ENCODE measurements at places on chromosomes 5 and 9.
A peak's percentile ranks its signal among the peaks of the same experiment; 100 is the strongest.

DNA sequence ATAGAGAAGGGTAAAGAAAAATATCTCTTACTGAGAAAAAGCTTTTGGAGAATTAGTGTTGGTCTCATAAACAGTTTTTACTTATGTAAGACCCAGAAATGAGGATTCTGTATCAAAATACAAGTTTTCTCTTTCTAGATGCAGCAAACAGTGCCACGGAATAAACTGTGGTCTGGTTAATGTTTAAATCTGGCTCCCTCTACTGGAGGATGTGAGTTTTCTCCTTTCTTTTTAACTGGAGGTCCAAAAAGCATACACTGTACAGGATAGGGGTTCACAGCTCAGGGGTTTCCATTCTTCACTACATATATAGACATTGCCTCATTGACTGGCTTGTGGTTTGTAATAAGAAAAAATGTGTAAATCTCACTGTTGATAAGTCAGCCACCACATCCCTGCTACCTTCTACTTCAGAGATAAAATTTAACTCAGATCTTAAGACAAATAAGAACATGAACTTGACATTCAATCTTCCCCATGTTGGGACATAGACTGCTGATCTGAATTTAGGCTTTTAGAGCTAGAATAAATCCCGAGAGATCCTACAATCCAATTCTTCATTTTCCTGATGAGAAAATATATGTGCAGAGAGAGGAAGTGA lies 98.9 kb downstream of the CFAP95 start:
- peak; percentile 72 for DNase-seq

DNA sequence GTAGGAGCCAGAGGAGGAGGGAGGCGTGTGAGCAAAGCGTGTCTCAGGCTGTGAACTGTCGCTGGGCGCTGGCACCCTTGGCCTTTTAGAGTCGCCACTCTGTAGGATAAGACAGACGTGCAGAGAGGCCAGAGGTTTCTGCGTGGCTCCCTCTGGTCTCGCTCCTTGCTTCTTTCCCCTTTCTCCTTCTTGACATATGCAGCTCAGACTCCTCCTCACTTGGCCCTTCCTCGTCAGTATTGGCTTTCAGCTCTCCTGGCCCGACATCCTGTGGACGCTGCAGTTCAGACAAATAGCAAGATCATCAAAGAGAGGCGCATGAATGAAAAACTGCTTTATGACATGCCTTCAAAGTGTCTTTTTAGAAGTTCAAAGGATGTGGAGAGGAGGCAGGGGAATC lies 116.8 kb upstream of the SPRY4 start:
- DNase-seq, result peak; percentile 21

- no peak for DNase-seq
Measured at GRCh38 chr5:163887854-163888253, 382.4 kb downstream of the MAT2B start.

GRCh38 chr9:5382479-5382878 lies 42.8 kb upstream of the RLN1 start:
- DNase-seq, result no peak

DNA sequence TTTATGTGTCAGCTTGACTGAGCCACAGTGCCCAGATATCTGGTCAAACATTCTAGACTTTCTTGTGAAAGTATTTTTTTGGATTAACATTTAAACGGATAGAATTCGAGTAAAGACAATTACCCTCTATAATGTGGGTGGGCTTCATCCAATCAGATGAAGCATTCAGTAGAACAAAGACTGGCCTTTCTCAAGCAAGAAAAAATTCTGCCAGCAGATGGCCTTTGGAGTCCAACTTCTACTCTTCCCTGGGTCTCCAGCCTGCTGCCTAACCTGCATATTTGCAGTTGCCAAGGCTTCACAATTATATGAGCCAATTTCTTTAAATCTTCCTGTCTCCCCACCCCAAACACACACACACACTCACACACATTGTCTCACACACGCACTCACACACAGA lies 86.4 kb downstream of the MED10 start:
- DNase-seq, result no peak

- DNase-seq, result no peak
Measured at GRCh38 chr9:128286440-128286839, 10.4 kb downstream of the SWI5 start.

- DNase-seq, result peak; percentile 40
Measured at GRCh38 chr9:27785714-27786100, 212.4 kb upstream of the C9orf72 start.

DNA sequence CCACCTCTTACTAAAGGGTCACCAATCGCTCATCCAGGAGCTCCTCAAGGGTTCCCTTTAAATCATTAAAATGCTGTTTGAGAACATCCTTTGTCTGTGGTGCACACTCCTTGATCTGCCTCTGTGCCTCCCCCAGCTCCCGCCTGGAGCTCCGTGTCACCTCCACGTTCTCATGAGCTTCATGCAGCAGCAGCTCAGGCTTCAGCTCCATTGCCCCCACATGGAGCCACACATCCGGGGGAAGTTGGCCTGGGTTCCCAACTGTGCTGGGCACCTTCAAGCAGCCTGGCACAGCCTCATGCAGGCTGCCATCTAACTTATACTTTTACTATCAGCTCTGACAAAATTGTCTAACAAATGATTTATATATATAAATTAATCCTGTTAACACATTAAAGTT lies 585.8 kb upstream of the FAM174A start:
- no peak for DNase-seq

- DNase-seq, result no peak
Measured at GRCh38 chr5:141881886-141882285, 3.7 kb upstream of the PCDH1 start.

- peak; percentile 54 for DNase-seq
Measured at GRCh38 chr9:10050016-10050415, 562.8 kb downstream of the PTPRD start.

DNA sequence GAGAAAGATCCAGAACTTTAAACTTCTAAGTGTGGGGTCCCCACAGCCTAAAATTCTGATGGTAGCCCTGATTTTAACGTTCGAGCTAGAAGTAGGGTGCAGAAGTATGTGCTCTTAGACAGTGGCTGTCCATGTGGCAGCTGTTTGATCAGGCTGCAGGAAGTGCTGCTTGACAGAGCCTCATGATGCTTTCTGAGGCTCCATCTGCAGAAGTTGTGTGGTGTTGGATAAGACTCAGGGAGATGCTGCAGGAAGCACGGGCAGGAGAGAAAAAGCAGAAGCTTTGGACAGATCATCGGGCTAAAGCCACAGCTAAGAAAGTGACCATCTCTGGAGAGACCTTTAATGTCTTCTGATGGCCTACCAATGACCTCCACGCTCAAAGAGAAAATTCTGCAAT lies 8.1 kb downstream of the MTMR12 start:
- DNase-seq, result no peak

- no peak for DNase-seq
Measured at GRCh38 chr9:27586304-27586703, 13.0 kb upstream of the C9orf72 start.

DNA sequence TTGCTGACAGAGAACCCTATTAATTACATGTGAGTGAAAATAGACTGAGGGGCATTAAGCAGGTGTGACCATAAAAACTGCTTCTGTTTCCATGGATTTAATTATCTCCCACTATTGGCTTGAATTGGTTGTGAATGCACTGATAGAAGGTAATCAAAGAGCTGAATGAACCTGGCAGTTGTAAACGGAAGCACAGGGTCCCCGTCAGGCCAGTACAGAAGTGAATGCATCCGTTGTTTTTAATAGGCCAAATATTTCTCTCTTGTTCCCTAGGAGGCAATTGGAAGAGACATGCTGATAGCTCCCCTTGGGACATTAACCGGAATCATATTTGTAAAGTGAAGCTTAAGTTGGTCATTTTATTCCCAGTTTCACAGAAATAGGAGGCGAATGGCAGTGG lies 147.0 kb downstream of the CAVIN4 start:
- DNase-seq, result no peak

- peak; percentile 11 for DNase-seq
Measured at GRCh38 chr5:165459232-165459631, 1953.8 kb downstream of the MAT2B start.

GRCh38 chr9:130939405-130940026 lies 469 bp upstream of the FIBCD1 start:
- DNase-seq, result peak; percentile 27

DNA sequence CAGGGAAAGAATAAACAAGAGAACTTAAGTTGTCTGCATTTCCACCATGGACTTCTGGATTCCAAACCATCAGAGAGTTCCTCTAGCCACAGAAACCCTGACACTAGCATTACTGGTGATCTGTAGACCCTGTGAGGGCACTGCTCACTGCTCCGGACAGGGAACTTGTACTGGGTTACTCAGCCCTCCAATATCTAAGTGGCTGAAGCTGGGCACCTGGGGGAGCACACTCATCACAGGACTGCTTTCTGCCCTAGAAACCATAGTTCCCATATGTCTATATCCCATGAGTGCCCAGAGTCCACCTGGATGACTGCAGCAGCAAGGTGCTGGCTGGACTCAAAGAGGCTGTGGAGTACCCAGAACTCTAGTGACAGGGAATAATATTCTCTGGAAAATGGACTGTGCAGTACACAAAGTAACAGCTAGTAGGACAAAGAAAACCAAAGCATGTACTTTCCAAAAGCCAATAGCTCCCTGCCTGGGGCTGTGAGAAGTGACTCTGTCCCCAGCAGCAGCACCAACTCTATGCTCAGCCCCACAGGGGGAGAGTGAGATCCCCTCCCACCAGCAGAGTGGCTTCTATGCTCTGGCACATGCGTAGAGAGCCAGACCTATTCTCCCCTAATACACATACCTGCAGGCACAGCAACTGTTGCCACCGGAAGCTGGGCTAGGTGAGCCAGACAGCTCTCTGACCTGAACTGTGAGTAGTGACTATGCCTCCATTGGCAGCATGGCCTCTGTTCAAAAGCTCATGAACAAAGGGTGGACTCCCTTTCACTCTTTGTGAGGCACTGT lies 472.9 kb upstream of the FTMT start:
- DNase-seq, result no peak

- DNase-seq, result no peak
Measured at GRCh38 chr5:67192719-67193438, 3.7 kb downstream of the CD180 start.

GRCh38 chr5:88889189-88890069 lies 6.4 kb upstream of the MEF2C start:
- DNase-seq, result no peak

GRCh38 chr5:92544036-92544435 lies 1037.0 kb downstream of the NR2F1-AS1 start:
- DNase-seq, result peak; percentile 73

- DNase-seq, result peak; percentile 74
Measured at GRCh38 chr9:122403381-122404000, 32.7 kb downstream of the PTGS1 start.

DNA sequence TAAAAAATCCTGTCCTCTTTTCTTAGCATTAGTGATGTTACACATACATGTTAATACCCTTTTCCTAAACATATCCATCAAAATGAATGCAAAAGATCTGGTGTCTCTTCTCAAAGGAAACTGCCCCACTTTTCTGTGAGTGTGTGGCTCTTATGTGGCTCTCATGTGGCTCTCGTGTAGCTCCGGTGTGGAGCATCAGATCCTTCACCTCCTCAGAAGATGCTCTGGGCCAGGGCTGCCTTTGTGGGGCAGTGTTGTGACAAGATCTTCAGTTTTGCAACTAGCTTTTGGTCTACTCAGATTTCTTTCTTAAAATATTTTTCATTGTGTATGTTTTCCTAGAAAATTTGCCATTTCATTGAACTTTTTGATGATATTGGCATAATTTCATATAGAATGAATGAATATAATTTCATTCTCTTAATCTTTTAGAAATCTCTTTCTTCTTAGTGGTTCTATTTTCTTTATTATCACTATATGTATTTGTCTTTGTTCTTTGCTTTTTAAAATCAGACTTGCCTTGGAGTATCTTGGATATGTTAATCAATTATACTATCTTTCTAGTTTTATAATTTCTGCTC lies 19.4 kb downstream of the GARNL3 start:
- DNase-seq, result peak; percentile 35

DNA sequence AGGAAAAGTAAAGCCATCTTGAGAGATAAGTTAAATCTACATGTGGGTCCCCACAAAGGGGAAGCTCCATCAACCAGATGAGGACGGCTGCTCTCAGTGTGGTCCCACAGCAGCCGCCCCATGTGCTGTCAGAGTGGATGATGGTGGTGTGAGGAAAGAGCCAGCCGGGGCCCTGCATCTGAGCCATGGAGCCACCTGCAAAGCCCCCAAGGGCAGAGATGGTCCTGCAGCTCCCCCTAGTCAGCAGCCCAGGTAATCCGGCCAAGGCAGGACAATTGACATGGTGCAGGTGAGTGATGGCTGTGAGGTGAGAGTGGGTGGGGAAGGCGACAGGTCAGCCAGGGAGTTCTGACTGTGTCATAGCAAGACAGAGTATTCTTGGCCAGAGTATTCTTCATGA lies 458.8 kb downstream of the ICE1 start:
- no peak for DNase-seq

DNA sequence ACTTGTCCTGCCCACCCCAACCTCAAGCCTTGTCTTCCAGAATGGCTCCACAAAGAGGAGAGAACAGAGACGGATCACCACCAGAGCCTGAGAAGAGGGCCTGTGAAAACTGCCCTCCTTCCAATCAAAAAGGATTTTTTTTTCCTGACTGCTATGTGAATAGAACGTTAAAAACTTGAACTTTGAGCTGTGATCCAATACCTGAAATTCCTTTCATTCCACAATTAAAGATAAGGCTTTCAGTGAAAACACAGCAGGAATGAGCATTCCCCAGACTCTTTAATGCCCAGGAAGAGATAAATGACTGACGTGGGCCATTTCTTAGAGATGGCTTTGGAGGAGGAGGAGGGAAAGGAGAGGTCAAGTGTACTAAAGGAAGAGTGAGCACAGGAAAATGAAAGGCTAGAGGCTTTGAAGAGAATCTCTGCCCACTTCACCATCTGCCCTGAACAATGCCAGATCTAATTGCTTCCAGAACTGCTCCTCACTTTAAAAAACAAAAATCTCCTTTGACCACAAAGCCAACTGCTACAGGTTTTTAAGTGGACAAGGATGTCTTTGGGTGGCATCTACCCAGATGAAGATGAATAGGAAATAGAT lies 177.9 kb upstream of the MAP3K1 start:
- peak; percentile 62 for DNase-seq

- peak; percentile 47 for DNase-seq
Measured at GRCh38 chr5:147782110-147783028, at the start of gene JAKMIP2. TSS of gene JAKMIP2 (minus strand) at chr5:147782728. CDS start at chr5:147671806, 110,922 bp downstream.

DNA sequence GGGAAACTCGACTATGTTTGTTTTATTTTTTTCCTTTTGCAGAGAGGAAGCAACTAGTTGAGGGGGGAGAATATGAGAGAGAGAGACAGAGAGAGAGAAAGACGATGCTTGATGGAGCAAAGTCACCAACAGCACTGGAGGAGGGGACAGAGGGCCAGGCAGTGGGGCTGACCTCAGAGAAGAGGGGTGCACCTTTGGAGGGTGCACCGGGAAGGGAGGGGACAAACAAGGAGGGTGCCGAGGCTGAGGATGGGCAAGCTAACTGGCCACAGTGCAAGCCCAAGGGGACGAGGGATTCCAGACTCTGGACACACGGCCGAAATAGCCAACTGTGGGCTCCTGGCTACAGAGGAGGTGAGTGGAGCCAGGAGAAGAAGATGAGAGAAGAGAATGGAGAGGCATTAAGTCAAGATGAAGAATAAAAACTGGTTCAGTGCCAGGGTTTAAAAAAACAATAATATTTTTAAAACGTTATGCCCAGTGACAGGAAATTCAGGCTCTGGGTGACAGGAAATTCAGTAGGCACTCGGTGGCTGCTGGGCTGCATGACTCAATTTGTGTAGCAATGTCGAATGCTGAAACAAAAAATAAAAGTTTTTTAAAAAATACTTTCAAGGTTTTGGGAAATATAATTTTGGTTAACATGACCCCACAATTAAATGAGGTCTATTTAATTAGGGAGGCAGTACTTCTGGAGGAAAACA lies 13.3 kb upstream of the GLRX start:
- peak; percentile 45 for DNase-seq

- DNase-seq, result no peak
Measured at GRCh38 chr5:133942614-133943474, 25.6 kb downstream of the C5orf15 start.

GRCh38 chr9:70868661-70869652 lies 252.5 kb downstream of the TRPM3 start:
- DNase-seq, result no peak

Data from fibroblast of skin of back (primary cell).